ENCODE measurements at places on chromosomes 3 and 15. TPM values are rescaled to one million over a fixed set of nuclear protein-coding genes. Genes with fewer than 3 reads are reported as not detected.

The RLBP1 gene
- not detected for polyA plus RNA-seq

The HERC2 gene
- 41.4 TPM for polyA plus RNA-seq

The CCDC39 gene
- polyA plus RNA-seq = not detected

The LIPH gene
- not detected for polyA plus RNA-seq

The MUC13 gene
- polyA plus RNA-seq = not detected

The SENP7 gene
- polyA plus RNA-seq = 18.9 TPM

The SEMA3B gene
- polyA plus RNA-seq = 46.7 TPM

The SST gene
- polyA plus RNA-seq = not detected

GRCh38 chr3:40211579-40211978, 97.9 kb upstream of the EIF1B start:
- DNase-seq = no peak

GRCh38 chr3:52434491-52435115, 10.3 kb downstream of the SEMA3G start:
- no peak for DNase-seq

GRCh38 chr15:31017311-31017710, 25.9 kb upstream of the MTMR10 start:
- no peak for DNase-seq

DNA sequence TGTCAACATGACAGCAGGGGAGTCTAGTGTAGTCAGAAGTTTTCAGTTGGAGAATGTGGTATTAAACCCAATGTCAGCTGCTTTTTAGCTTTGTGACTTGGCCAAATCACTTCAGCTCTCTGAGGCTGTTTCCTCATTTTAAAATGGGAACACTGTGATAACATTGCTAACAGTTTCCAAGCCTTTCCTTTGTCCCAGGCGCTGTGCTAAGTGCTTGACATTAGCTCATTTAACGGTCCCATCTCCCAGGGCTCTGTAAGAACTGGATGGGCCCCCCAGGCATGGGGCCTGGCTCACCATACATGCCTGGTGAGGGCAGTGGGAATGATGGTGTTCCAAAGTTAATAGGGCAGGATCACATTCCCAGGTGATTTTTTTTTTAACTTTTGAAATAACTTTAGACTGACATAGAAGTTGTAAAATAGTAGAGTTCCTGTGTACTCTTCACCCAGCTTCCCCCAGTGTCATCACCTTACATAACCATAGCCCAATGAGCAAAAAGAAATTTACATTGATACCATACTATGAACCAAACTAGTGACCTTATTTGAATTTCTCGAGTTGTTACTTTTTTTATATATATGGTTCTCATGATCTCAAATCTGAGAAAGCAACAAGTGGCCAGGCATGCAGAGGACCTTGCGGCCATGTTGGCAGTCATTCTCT, 7.7 kb downstream of the RASL12 start:
- DNase-seq = no peak

GRCh38 chr3:175659670-175660350, 800.7 kb downstream of the NAALADL2 start:
- no peak for DNase-seq

- peak; percentile 82 for DNase-seq
Observed at GRCh38 chr3:132448216-132448961, 31.1 kb downstream of the DNAJC13 start.

DNA sequence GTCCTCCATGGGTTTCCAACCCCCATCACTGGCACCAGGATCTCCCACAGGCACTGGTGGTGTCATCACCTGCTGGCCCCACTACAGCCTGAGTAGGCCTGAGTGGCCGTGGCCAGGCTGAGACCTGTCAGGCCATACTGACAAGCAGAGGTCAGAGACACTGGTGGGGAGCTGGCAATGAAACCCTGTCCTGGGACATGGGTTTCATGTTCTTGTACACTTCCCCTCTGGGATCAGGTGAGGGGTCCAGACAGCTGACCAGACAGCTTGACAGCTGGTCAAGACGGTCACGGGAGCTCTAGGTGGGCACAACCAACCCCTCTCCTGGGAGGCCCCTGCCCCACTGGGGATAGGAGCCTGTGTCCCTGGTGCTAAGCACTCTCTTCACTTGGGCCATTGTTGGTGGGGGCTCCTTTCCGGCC, 13.1 kb downstream of the ZBTB47 start:
- no peak for DNase-seq

- DNase-seq = no peak
Observed at GRCh38 chr15:58469432-58470353, 37.9 kb downstream of the LIPC start.

DNA sequence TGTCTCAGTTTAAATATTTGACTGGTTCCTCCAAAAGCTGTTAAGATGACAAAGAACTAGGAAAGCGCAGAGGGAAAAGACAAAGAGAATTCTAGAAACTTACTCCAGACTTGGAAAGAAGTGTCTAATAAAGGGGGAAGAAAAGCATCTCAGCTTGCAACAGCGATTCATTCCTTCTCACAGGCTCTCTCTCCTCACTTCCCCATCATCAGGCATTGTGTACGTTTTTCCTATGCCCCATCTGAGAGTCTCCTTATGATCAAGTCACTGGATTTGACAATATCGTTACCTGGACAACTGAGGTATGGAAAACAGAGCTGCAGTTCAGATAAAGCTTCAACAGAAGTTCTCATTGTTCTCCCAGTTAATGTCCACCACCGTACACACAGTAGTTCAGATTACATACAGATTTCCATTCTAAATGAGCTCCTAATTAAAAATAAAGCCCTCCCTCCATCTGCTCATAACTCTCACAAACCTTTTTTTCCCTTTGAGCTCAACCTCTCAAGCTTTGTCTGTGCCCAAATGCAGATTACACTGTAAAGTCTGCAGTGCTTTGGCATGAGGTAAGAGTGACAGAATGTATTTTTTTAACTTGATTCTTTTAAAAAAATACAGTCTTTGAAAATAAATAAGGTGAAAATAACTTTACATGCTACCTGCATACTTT, 254.4 kb upstream of the THBS1 start:
- no peak for DNase-seq

DNA sequence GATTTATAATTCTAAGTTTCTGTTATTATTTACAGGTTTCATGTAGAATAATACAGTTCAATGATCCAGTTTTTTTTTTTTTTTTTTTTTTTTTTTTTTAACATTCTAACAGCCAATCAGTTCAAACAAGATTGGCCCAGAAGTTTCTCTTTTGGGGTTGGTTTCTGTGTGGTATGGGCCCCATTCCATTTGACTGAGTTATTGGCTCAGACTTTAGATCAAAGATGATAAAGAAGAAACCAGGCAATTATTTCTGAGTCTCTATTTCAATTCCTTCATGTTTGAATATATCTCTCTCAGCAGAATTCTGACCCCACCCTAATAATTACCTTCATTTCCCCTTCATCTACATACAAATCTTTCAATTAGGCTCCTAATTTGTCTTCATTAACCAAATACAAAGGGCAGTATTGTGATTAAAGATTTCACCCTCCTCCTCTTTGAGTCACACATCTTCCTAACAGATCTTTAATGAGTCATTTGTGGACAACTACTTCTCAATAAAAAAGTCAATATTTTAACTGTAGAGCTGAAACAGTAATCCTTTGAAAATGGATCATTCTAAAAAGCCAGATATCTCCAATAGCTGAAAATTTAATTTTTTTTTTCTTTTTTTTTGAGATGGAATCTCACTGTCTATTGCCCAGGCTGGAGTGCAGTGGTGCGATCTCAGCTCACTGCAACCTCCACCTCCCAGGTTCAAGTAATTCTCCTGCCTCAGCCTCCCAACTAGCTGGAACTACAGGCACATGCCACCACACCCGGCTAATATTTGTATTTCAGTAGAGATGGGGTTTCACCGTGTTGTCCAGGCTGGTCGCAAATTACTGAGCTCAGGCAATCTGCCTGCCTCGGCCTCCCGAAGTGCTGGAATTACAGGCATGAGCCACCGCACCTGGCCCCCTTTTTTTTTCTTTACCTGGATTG, 878.8 kb downstream of the NAALADL2 start:
- DNase-seq = no peak

GRCh38 chr3:143354342-143354741, 234.8 kb downstream of the CHST2 start:
- DNase-seq = no peak

GRCh38 chr15:63178034-63178433, 11.4 kb upstream of the RAB8B start:
- DNase-seq = no peak

DNA sequence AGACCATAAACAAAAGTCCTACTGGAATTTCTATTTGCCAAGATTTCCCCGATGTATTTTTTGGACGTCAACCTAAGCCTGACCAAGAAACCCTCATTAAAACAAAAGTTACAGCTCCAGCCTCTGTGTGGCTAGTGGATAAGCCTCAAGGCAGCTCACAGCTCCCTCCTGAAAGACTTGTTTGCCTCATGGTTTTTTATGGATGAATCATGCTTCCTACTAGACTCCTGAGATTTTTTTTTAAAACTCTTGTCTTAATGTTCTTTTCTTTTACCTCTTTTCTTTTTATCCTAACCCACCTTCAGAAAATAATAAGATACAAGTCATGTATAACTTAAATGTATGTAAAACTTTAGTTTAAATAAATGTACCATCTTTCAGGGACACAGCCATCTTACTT, 52.4 kb downstream of the SUCNR1 start:
- no peak for DNase-seq

- DNase-seq = no peak
Observed at GRCh38 chr3:194277104-194277785, 73.9 kb downstream of the CPN2 start.

GRCh38 chr3:42831321-42831713, 22.1 kb downstream of the ACKR2 start:
- peak; percentile 48 for DNase-seq

DNA sequence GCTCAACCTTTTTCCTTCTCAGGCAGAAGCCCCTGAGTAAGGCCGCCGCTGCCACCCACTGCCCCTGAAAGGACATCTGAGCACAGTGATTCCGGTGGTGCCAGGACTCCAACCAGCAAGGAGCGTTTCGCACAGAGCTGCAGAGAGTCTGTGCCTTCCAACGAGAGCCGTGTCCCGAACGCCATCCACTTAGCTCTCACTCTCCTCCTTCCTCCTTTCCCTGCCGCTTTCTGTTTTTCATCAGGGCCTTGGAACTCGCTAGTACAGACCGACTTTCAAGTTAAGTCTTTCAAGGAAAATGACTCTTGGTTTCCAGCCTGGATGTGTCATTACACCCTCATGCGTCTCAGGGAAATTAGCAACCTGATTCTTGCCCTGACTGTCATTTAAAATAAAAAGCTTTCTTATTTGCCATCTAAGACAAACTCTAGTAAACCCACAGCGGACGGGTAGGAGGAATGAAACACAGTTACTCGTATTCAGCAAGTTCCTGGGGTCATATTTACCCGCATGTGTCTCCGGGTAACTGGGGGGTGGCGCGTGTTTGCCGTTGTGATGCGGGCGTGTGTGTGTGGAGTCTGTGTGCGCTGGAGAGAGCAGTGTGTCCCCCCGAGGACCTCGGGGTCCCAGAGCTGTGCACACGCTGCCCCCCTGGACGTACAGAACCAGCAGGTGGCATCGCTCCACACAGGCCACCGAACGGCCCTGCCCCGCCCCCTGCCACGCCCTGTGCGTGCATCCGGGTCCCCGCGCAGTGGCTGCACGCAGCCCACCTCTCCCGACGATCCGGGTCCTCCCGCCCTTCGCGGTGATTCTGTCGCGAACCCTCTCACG, 30.4 kb upstream of the ALDH1A3 start:
- peak; percentile 24 for DNase-seq

GRCh38 chr15:71730277-71731144, 79.8 kb upstream of the NR2E3 start:
- peak; percentile 64 for DNase-seq

GRCh38 chr3:13085081-13085845, 12.0 kb upstream of the IQSEC1 start:
- DNase-seq = no peak

DNA sequence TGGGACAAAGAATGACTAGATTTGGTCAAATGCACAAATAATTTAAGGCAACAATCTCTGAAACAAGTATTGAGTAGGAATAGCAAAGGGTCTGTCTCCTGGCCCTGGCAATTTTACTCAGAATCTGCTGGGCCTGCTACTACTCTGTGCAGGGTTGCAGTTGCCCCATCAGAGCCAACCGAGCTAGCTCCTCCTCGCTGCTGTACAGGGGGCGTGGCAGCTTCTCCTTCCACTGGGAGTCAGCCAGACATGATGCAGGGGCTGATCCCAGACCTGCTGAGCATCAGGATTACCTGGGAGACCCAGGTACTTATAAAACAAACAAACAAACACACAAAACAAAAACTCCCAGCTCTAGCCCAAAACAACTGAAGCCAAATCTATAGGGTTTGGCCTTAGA, 30.5 kb upstream of the PXYLP1 start:
- DNase-seq = no peak

DNA sequence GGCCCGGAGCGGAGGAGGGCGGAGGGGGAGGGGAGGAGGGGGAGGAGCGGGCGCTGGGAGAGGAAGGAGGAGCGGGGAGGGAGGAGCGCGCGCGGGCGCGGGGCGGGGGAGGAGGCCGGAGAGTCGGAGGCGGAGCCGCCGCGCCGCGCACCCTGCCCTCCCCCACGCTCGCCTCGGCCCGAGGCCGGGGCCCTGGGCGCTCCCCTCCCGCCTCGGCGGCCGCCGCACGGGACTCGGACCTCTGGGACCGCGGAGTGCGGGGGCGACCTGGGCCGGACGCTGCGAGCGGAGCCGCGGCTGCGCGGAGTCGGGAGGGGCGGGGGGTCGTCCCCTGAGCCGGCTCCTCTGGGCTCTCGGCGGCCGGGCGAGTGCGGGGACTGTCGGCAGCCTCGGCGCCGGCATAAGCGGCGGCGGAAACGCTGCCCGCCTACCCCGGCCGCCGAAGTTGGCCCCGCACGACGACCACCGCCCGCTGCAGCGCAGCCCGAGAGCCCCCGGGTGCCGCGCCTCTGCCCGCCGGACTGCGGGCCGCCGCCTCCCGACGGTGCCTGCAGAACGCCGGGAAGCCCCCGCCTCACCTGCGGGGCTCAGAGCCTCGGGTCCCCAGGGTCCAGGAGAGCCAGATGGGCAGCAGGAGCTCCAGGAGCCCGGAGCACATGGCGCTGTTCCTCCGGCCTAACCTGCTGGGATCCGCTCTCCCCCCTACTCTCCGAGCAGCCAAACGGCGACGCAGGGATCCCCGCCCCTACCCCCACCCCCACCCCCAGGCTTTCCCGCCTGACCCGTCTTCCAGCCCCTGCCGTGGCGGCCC, 406 bp upstream of the GABRB3 start:
- peak; percentile 66 for DNase-seq

- DNase-seq = no peak
Observed at GRCh38 chr15:89885611-89886010, 8.2 kb downstream of the AP3S2 start.

DNA sequence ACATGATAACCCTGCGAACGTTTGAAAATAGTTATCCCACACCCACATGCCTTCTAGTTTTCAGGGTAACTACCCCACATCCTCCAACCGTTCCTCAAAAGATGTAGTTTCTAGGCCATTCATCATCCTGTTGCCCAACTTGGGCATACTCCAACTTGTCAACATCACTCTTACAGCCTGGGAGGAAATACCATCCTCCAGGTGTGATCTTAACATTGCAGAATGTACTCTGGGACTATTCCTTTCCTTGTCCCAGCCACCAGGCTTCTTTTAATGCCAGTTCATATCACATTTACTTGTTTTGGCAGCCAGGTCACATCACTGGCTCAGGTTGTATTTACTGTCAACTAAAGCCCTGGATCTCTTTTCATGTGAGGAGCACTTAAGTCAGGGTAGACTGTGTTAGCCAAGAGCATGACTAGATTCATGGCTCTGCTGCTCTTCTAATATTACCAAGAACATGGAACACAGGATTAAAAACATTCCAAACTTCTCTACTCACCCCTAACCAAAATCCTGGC, 4.0 kb upstream of the DENND6A start:
- DNase-seq = no peak
